ENCODE measurements at places on chromosomes 11 and 22.

GRCh38 chr11:97794876-97795275 lies 1225.9 kb upstream of the CNTN5 start:
- no peak for DNase-seq

DNA sequence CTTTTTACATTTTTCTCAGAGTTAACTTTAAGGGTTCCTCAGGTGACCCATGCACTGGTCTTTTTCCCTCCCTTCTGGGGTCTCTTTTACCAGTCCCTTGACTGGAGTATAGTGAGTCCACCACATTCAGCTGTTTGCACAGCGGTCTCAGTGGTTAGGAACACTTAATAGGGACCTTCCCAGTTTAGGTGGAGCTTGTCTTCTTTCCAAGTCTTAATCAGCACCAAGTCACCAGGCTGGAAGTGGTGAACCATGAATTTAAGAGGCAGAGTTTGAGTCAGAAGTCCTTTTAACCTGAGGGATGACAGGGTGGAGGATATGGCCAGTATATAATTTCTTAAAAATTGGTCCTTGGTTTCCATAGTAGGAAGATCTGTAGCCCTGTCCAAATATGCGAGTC lies 349.7 kb upstream of the MPPED2 start:
- no peak for DNase-seq

- DNase-seq: peak; percentile 30
Observed at GRCh38 chr11:78351979-78352841, 65.4 kb downstream of the GAB2 start.

- DNase-seq: no peak
Observed at GRCh38 chr11:128431931-128432330, 155.4 kb downstream of the ETS1 start.

DNA sequence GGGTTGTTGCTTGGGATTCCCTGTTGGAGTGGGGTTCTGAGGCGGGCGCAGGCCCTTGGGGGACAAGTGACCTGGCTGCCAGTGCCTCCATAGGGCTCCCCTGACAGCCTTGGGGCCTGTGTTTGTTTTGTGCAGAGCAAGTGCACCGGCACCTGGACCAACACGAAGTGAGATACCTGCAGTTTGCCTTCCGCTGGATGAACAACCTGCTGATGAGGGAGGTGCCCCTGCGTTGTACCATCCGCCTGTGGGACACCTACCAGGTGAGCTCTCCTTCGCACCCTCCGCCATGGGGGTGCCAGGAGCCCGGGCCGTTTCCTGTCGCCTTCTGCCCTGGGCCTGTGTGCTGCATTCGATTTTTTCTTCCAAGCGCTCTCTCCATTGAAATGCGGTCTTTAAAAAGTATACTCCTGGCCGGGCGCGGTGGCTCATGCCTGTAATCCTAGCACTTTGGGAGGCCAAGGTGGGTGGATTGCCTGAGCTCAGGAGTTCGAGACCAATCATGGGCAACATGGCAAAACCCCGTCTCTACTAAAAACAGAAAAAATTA lies 274.6 kb downstream of the TBC1D22A start:
- no peak for DNase-seq

DNA sequence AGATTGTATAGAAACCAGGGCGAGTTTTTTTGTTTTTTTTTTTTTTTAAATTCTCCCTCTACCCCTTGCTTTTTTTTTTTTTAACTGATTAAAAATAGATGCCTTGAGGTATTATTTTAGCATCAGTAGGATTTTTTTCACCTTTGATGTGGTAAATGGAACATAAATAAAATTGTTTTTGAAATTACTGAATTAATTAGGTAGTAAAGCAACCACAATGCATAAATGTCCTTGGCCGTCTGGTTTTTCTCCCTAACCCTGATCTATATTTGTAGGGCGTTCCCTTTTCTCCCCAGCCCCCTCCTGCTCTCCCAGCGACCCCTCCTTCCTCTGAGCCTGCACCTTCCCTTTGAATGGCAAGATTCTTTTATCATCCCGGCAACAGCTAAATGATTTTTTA lies 107.8 kb downstream of the ZBTB16 start:
- DNase-seq: no peak

DNA sequence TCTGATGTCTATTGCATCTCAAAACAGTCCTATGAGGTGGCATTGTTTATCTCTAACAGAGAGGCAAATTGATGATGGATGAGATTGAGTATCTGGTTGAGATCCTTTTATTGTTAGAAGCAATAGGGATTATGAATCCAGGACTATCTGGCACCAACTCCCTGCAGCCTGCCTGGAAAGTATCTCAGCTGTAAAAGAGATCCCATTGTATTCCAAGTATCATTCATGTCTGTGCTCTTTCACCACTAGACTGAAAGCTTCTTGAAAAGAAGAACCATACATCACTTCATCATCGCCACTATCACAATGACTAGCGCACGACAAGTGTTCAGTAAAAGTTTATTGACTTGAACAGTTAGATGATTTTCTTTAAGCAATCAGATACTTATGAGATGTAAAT lies 41.9 kb upstream of the PCF11 start:
- DNase-seq: no peak

- DNase-seq: no peak
Observed at GRCh38 chr22:44524806-44525205, 26.8 kb upstream of the RTL6 start.

DNA sequence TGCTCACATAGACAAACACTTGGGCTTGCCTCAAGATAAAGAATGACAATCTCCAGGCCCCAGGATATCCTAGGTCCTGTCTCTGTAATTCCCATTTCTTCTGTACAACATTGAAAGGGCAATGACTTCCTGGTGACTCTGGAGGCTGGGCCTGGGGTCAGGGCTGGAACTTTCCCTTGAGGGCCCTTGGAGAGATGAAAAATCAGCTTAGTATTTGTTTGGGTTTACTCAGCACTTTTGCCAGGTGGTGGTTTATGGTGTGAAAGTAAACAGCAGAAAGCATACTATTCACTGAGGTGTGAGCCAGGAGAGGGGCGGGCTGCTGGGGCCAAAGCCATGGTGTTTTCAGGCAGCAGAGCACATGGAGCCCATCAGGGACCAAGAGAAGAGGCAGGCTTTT lies 214.7 kb upstream of the NARS2 start:
- no peak for DNase-seq

GRCh38 chr11:120634706-120635105 lies 123.2 kb downstream of the GRIK4 start:
- no peak for DNase-seq
